Central memory CD8-positive, alpha-beta T cell (primary cell): ENCODE measurements at places on chromosomes 7 and 10.

- no peaks in the 10 kb centered on the region for H3K27me3 ChIP-seq
- DNase-seq = no peak
- no peak overlapping the region for H3K4me3 ChIP-seq
- H3K27ac ChIP-seq = no peak overlapping the region
- H3K36me3 ChIP-seq = no peaks in the 10 kb centered on the region
- no peaks in the 10 kb centered on the region for H3K4me1 ChIP-seq
Measured at GRCh38 chr7:78673272-78673671, 780.2 kb downstream of the MAGI2 start.

- H3K27me3 ChIP-seq = peaks cover 72% of the 10 kb centered on the region
- H3K36me3 ChIP-seq = no peaks in the 10 kb centered on the region
- no peaks in the 10 kb centered on the region for H3K4me1 ChIP-seq
- DNase-seq = no peak
- no peak overlapping the region for H3K27ac ChIP-seq
Measured at GRCh38 chr7:55022002-55022985, 3.5 kb downstream of the EGFR start.

GRCh38 chr7:114628362-114628761, 213.7 kb downstream of the FOXP2 start:
- H3K4me3 ChIP-seq = no peak overlapping the region
- no peak overlapping the region for H3K27ac ChIP-seq
- no peaks in the 10 kb centered on the region for H3K4me1 ChIP-seq
- no peaks in the 10 kb centered on the region for H3K36me3 ChIP-seq
- H3K27me3 ChIP-seq = no peaks in the 10 kb centered on the region

GRCh38 chr10:90096196-90096595, 394.8 kb downstream of the KIF20B start:
- DNase-seq = no peak
- no peaks in the 10 kb centered on the region for H3K4me1 ChIP-seq
- H3K27me3 ChIP-seq = no peaks in the 10 kb centered on the region

- H3K27ac ChIP-seq = no peak overlapping the region
- H3K36me3 ChIP-seq = no peaks in the 10 kb centered on the region
- peaks cover 43% of the 10 kb centered on the region for H3K27me3 ChIP-seq
- H3K4me1 ChIP-seq = no peaks in the 10 kb centered on the region
- no peak overlapping the region for H3K4me3 ChIP-seq
Measured at GRCh38 chr10:123354521-123354920, 200.3 kb downstream of the BUB3 start.

GRCh38 chr7:116230191-116231005, 20.1 kb downstream of the TES start:
- peaks cover 65% of the 10 kb centered on the region for H3K4me1 ChIP-seq
- H3K27me3 ChIP-seq = no peaks in the 10 kb centered on the region
- no peak for DNase-seq
- H3K27ac ChIP-seq = peak overlapping the region; percentile 70
- peak overlapping the region; percentile 39 for H3K4me3 ChIP-seq

DNA sequence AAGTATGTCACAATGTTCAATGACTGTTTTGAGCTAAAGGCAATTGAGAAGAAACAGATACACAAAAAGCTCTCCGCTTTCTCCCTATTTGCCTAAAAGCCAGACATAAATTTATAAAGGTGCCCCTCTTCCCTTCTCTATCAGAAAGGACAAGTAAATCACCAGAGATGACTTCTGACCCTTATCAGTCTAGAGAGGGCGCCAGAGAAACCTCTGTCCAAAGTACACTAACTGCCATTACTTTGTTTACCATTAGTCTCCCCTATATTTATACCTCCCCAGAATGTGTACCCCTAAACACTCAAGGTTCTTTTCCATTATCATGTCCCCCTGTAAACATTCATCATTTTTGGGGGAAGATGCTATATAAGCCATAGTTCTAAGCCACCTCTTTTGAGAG, 49.3 kb downstream of the TPK1 start:
- H3K36me3 ChIP-seq = no peaks in the 10 kb centered on the region
- no peak overlapping the region for H3K4me3 ChIP-seq
- no peaks in the 10 kb centered on the region for H3K27me3 ChIP-seq

DNA sequence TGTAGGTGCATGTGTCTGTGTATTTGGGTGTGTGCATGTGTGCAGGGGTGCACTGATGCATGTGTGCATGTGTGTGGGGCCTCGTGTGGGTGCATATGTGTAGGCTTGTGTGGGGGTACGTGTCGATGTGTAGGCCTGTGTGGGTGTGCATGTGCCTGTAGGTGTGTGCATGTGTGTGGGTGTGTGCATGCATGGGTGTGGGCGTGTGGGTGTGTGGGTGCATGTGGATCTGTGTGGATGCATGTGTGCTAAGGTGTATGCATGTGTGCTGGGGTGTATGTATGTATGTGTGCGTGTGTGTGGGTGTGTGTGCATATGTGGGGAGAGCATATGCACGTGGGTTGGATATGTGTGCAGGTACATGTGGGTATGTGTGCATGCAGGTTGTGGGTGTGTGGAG, 73.2 kb downstream of the NKX6-2 start:
- DNase-seq = no peak
- H3K27me3 ChIP-seq = no peaks in the 10 kb centered on the region
- H3K4me3 ChIP-seq = no peak overlapping the region
- H3K36me3 ChIP-seq = peaks cover 5% of the 10 kb centered on the region
- no peak overlapping the region for H3K27ac ChIP-seq

DNA sequence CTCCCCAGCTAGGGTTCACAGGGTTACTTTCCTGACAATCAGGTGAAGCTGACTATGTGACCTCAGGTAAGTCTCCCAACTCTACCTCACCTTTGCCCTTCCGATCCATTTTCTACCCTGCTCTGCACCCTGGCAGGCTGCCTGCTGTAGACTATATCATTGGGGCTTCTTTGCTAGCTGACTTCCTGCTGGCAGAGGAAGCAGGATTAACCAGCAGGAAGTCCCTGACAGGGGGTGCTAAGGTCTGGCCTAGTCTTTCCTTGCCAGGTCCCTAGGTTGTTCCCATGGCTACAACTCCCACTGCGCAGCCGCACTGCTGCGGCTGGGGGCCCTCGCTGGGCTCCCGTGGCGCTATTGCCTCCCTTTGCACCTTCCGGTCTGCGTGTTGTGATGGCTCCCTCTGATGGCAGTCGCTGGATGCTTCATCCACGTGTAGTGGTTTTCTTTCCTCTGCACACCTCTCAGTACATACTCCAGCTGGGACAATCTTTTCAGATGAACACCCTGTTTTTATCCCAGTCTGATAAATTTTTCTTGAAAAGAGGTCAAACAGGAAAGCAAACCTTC, 365.9 kb downstream of the REEP3 start:
- no peak for DNase-seq

DNA sequence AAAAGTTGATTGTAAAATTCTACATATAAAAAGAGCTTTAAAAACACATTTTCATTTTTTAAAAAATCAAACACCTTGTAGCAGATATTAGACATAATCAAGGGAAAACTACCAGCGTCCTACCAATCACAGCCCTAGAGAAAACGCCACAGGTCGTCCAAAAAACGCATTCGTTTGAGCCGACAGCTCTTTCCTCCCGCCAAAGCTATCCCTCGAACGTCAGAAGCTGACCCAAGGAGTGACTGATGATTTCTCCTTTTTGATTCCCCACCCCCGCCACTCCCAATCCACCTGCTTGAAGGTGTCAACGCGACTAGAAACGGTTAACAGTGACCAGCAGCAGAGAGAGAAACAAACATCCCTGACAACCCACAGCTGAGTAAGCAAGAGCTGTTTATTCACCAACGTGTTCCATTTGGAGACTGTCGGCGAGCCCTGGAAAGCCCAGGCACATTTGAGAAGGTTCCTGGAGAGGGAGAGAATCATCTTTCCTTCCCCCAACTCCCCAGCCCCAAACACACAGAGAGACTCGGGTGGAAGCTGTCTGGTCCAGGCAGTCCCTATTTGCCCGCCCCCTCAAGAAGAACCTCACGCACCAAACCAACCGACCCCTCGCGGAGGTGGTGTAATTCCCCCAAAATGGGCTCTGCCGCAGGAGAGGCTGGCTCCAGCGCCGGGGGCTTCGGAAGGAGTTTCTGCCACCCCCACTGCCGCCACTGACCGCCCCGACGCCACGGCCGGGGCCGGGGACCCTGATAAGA, 622 bp downstream of the CPEB3 start:
- H3K36me3 ChIP-seq = peaks cover 9% of the 10 kb centered on the region
- no peaks in the 10 kb centered on the region for H3K27me3 ChIP-seq
- H3K4me3 ChIP-seq = peak overlapping the region; percentile 94
- peaks cover 17% of the 10 kb centered on the region for H3K4me1 ChIP-seq
- peak overlapping the region; percentile 64 for H3K27ac ChIP-seq

DNA sequence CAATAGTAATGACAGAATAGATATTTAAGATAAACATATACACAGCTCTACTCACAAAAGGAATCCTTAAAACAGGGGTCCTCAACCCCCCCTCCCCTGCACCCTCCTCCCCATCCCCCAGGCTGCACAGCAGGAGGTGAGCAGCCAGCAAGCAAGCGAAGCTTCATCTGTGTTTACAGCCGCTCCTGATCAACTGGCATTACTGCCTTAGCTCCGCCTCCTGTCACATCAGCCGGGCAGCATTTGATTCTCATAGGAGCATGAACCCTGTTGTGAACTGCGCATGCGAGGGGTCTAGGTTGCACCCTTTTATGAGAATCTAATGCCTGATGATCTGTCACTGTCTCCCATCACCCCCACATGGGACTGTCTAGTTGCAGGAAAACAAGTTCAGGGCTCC, 65.5 kb downstream of the SMURF1 start:
- no peak overlapping the region for H3K27ac ChIP-seq
- no peak overlapping the region for H3K4me3 ChIP-seq
- H3K27me3 ChIP-seq = no peaks in the 10 kb centered on the region
- H3K36me3 ChIP-seq = peaks cover 4% of the 10 kb centered on the region

DNA sequence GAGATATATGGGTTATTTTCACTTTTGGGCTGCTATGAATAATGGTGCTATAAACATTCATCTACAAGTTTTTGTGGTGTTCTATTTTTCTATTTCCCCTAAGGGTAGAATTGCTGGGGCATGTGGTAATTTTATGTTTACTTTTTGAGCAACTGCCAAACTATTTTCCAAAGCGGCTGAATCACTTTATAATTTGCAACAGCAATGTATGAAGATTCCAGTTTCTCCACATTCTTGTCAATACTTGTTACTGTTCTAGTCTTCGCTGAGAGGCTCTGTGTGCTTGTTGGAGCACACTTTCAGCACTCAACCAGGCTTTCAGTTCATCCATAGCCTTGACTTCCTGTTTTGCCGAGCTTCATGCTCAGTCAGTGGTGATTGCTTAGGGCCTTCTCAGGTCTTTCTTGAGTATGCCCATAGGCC, 39.0 kb downstream of the ADK start:
- peak overlapping the region; percentile 85 for H3K27ac ChIP-seq
- no peaks in the 10 kb centered on the region for H3K27me3 ChIP-seq
- H3K4me3 ChIP-seq = peak overlapping the region; percentile 40
- peaks cover 57% of the 10 kb centered on the region for H3K4me1 ChIP-seq
- peaks cover 3% of the 10 kb centered on the region for H3K36me3 ChIP-seq

DNA sequence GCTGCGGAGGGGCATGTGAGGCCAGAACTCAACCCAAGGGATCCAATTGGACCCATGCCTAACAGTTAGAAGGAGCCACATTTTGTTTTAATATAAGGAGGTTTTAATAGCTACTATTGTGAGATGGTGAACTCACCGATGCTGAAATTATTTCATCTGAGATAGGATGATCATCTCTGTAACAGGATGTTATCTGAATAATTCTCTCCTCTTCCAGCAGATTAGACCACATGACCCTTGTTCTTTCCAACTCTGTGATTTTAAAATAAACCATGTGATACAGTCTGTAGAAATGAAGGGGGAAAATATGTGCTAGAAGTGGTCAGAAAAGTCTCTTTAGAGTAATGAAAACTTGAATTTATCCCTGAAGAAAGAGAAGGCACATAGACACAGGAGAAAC, 385.8 kb downstream of the LRMDA start:
- H3K36me3 ChIP-seq = no peaks in the 10 kb centered on the region
- no peaks in the 10 kb centered on the region for H3K4me1 ChIP-seq
- H3K27ac ChIP-seq = no peak overlapping the region
- DNase-seq = no peak
- H3K4me3 ChIP-seq = no peak overlapping the region
- H3K27me3 ChIP-seq = peaks cover 12% of the 10 kb centered on the region

GRCh38 chr10:130757821-130758489, 553.6 kb downstream of the TCERG1L start:
- H3K4me1 ChIP-seq = no peaks in the 10 kb centered on the region
- no peaks in the 10 kb centered on the region for H3K36me3 ChIP-seq
- DNase-seq = no peak
- no peak overlapping the region for H3K27ac ChIP-seq
- H3K27me3 ChIP-seq = no peaks in the 10 kb centered on the region

- no peak overlapping the region for H3K27ac ChIP-seq
- H3K27me3 ChIP-seq = no peaks in the 10 kb centered on the region
- no peak overlapping the region for H3K4me3 ChIP-seq
- DNase-seq = no peak
- peaks cover 1% of the 10 kb centered on the region for H3K36me3 ChIP-seq
- no peaks in the 10 kb centered on the region for H3K4me1 ChIP-seq
Measured at GRCh38 chr10:51246156-51246555, 171.9 kb downstream of the PRKG1 start.

- no peak overlapping the region for H3K27ac ChIP-seq
- no peak for DNase-seq
- H3K27me3 ChIP-seq = no peaks in the 10 kb centered on the region
- no peaks in the 10 kb centered on the region for H3K4me1 ChIP-seq
- no peak overlapping the region for H3K4me3 ChIP-seq
- H3K36me3 ChIP-seq = peaks cover 4% of the 10 kb centered on the region
Measured at GRCh38 chr10:93656155-93656554, 43.8 kb downstream of the PDE6C start.

GRCh38 chr7:7913504-7913903, 55.1 kb upstream of the GLCCI1 start:
- H3K4me3 ChIP-seq = no peak overlapping the region
- DNase-seq = no peak
- peaks cover 2% of the 10 kb centered on the region for H3K36me3 ChIP-seq
- H3K4me1 ChIP-seq = peaks cover 4% of the 10 kb centered on the region
- no peak overlapping the region for H3K27ac ChIP-seq

DNA sequence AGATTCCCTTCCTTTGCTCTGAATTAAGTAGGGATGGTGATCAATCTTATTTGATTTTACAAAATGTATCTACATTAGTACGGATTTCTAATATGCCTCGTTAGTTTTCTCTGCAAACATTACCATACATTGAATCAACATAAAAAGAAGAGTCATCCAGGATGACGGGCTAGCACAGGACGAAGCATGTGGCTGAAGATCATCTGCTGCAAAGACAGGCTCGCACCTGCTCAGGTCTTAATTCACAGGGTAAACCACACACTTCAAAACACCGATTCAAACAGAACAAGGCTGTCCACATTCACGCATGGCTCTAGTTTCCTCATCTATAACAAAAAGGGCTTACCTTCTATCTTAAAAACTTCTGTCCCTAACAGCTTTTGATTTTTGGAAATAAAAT, 323.0 kb downstream of the PARD3 start:
- no peaks in the 10 kb centered on the region for H3K27me3 ChIP-seq
- H3K27ac ChIP-seq = no peak overlapping the region
- no peaks in the 10 kb centered on the region for H3K36me3 ChIP-seq
- no peaks in the 10 kb centered on the region for H3K4me1 ChIP-seq

DNA sequence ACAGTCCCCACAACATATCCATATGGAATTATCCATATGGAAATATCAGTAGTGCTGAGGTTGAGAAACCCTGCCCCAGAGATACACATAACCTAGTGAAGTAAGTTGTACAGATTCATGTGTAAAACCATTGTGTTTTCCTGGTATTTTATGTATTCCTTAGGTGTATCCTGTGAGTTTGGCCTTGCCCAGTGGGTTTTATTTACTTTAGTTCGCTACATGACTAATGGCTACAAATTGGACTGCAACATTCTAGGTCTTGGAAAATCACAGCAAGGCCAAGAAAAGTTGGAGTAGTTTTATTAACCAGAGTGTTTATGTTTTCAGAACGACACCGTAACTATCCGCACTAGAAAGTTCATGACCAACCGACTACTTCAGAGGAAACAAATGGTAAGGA, 1.4 kb downstream of the RPS24 start:
- no peaks in the 10 kb centered on the region for H3K27me3 ChIP-seq
- H3K4me1 ChIP-seq = peaks cover 53% of the 10 kb centered on the region
- H3K36me3 ChIP-seq = peaks cover 56% of the 10 kb centered on the region
- DNase-seq = no peak
- H3K4me3 ChIP-seq = peak overlapping the region; percentile 81
